NCI-H69 (cell line): ENCODE measurements at places on chromosomes 6 and 20.
A peak's percentile ranks its signal among the peaks of the same experiment; 100 is the strongest.

GRCh38 chr6:81413306-81413705 lies 339.2 kb downstream of the TENT5A start:
- no peak for DNase-seq

DNA sequence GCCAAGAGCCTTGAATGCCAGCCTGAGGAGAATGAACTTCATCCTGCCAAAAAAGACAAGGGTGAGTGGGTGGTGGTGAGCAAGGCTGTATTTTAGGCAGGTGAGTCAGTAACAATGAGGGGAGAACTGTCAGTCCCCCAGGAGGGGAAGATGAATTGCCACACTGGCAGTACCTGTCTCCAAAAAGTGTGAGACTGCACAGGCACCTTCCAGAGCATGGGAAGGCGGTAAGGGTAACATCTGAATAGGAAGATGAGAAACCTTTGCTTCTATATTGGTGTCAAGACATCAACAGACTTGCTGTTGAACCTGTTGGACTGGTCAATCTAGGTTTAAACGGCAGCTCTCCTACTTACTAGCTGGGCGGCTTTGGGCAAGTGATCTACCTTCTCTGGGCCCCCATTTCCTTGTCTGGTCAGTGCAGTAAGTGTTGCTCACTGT lies 30.9 kb downstream of the STK35 start:
- no peak for DNase-seq

- no peak for DNase-seq
These were observed 18.8 kb upstream of the CNR1 start for GRCh38 chr6:88184921-88185320.

DNA sequence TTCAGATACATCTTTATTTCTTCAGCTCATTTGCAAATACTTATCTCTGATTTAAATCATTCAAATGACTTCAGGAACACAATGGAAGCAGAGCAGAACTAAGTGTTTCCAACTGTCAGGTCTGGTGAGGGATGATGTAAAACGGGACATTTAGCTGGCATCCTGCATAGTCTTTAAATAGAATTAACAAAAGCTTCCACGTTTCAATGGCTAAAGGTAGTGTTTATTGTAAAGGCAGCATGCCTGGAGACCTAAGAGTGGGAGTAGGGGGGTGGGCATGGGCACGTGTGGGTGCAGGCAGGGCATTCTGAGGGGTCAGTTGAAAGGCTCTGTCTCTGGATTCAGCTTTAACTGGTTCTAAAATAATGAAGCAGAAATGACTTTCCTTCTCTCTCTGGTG lies 174.9 kb downstream of the PLCB1 start:
- DNase-seq, result peak; percentile 80

DNA sequence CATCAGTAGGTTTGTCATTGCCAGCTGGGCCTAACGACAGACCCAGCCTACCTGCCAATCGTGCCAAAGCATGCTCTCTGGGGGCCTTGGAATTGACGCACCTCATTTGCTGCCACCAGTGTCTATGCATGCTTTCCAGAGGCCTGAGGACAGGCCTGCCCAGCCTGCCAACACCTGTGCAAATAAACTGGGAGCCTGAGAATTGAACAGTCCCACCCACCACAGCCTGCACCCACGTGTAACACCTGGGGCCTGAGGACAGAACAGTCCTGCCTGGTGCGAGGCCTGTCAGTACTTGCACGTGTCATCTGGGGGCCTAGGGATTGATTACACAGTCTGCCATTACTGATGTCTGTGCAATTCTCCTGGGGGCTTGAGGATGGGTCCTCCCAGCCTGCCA lies 6.2 kb upstream of the RNF217 start:
- DNase-seq, result peak; percentile 99

DNA sequence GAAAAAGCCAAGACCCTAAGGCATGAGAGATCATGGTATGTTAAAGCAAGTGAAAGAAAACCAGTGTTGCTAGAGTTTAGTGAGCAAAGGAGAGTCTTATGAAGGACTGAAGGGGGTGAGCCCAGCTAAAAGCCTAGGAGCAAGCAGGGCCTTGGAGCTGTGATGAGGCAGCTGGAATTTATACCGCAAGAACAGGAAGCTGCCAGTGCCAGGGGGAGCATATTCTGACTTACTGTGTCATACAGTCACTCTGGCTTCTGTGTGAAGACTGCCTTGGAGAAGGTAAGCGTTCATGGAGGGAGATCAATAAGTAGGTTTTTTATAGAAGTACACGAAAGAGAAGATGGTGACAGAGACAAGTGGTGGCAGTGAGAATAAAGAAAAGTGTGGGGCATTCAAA lies 308.9 kb upstream of the THEMIS start:
- peak; percentile 43 for DNase-seq

DNA sequence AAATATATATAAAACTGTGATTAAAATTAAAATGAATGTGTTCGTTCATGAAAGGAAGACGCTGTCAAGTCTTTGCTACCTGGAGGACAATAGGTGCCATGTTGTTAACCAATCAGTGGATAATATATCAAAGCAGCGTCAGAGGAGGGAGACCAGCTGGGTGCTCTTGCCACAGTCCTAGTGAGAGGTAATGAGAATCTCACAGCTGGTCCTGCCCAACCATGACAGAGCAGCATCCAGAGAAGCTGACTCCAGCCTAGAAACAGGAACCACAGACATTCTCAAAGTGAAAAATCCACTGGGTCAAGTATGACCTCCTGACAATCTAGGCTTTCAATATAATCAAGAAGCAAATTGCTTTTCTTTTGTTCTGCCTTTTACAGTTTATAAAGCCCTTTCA lies 94.5 kb upstream of the LRFN2 start:
- DNase-seq, result peak; percentile 30

GRCh38 chr6:144515761-144516160 lies 230.6 kb downstream of the UTRN start:
- no peak for DNase-seq

GRCh38 chr6:16644540-16645250 lies 116.6 kb downstream of the ATXN1 start:
- DNase-seq, result no peak

- DNase-seq, result no peak
These were observed 17.3 kb downstream of the ERGIC3 start for GRCh38 chr20:35559042-35559693.

DNA sequence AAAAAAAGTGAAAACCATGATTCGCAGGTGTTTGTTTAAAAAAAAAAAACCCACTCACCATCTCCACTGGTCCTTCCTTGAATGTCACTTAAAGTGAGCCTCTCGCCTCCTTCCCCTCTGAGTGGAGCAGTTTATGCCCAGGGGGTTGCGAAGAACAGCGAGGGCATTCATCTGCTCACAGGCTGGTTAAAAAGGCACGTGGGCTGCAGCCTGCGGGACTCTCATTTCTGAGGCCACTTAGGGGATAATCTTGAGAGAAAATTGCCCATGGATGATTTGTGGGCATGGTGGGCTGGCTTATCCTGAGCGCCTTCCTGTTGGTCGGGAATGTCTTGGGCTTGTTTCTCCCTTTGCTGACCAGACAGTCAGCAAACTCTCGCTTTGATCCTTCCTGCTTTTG lies 18.9 kb downstream of the BCAS4 start:
- no peak for DNase-seq

DNA sequence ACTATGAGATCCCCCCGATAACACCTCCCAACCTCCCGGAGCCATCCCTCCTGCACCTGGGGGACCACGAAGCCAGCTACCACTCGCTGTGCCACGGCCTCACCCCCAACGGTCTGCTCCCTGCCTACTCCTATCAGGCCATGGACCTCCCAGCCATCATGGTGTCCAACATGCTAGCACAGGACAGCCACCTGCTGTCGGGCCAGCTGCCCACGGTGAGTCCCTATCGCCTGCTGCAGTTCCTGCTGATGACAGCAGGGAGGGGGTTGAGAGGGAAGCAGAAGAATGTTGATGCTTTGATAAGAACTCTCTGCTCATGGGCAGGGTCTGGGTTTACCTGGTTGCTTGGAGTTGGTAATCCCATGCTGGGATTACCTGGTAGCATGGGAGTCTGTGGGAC lies 91.9 kb downstream of the TOX2 start:
- no peak for DNase-seq

GRCh38 chr6:158439255-158439654 lies 120.6 kb upstream of the TMEM181 start:
- DNase-seq, result no peak

DNA sequence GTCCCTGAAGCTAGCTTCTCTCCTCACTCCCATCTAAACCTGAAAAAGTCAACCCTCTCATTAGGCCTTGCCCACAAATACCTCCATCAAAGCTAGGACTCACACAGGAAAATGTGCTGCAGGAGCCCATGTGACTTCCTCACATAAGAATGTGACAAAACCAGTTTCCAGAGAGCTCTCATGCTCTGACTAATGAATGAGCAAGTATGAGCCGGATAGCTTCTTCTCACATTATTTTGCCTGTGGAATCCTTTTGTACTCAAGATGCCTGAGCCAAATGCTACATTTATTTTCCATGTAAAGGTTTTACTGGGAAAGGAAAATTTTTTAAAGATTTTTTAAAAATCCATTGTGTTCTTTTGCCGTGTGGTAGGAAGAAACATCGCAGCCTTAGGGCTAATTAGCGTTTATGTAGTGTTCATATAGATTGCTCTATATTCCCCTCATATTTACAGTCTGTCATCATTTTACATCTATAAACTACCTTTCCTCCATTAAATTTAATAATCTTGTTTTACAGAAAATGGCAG lies 68.6 kb upstream of the CCN6 start:
- DNase-seq, result no peak

DNA sequence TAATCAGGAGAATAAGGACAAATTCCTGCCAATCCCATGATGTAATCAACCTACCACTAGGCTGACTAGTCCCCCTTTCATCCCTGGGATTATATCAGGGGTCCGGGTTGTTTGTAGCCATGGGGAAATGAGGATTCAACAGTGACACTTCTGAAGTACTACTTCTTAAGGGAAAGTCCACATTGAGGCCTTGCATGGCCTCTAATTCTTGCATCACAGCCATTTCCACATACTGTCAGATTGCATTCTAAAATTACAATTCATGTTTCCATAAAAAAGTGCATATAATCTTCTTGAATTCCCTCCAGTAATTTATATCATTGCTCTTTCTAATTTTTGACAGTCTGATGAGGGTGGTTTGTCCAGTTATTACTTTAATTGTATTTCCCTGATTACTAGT lies 184.2 kb downstream of the PHF3 start:
- DNase-seq, result no peak

DNA sequence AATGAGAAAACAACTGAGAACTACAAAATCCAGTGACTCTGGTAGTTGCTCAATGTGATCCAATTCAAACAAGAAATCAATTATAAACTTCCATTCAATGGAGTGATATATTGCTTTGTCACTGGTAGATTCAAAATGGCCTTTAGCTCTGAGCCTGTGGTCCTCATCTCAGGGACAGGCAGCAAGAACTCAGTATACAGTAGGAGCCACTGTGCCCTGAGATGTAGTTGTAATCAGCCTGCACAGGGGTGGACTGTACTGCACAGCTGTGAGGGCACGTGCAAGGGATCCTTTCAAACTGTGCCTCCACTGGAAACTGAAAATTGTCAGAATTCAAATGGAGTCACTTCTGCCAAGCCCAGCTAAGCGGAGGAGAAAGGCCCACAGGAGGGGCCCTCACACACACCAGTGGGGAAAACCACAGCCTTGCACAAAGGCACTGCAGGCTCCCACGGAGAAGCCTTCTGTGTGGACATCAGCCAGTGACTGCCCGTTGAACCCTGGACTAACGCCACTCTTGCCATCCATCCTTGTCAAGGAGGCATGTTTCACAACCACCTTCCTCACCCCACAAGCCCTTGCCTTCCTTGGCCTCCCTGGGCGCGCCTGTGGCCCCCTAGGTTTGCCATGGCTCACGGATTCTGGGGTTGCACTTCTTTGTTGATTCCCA lies 186.7 kb downstream of the SMOC2 start:
- DNase-seq, result no peak

DNA sequence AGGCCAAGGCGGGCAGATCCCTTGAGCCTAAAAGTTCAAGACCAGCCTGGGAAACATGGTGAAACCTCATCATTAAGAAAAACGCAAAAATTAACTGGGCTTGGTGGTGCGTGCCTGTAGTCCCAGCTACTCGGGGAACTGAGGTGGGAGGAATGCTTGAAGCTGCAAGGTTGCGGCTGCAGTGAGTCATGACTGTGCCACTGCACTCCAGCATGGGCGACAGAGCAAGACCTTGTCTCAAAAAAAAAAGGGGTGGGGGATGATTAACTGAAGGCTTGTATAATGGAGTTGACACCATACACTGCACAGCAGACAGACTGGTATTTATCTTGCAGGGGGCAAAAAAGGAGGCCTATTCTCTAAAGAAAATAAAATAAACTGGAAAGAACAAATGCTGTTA lies 27.7 kb downstream of the SRPK1 start:
- DNase-seq, result no peak

DNA sequence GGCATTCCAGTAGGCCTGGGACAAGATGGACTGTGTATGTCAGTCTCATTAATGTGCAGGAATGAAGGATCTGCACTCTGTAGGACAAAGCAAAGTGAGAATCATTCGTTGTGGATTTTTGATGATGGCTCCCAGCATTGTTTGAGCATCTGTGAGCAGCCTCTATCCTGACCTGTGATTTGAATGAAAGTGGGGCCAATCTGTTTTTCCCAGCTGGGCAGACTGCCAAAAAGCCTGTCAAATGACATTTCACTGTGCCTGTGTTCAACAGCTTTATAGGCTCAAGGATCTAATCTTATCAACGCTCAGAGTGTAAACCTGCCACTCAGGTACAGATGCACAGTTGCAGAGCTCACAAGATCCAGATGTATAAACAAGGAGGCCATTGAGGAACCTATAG lies 86.7 kb upstream of the SYNDIG1 start:
- DNase-seq, result peak; percentile 65

- no peak for DNase-seq
These were observed 36.9 kb downstream of the APCDD1L start for GRCh38 chr20:58478141-58478805.

GRCh38 chr20:58137236-58137635 lies 91.2 kb downstream of the ANKRD60 start:
- DNase-seq, result no peak

DNA sequence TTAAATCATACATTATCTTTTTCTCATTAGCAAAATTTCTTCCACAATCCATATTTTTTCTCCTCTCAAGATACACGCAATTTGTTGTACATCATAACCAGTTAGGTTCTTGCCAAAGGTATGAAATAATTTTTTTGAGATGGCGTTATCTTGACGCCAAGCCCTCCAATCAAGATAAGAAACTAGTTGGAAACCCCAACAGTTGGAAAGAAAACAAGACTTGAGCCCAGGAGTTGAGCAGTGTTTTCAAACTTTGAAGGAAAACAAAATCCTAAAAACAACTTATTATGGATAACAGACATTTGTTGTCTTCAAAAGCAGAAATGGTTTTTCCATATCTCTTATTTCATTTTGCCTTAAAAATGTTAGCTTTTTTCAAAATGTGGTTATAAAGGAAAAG lies 184.8 kb downstream of the SLC24A3 start:
- no peak for DNase-seq

DNA sequence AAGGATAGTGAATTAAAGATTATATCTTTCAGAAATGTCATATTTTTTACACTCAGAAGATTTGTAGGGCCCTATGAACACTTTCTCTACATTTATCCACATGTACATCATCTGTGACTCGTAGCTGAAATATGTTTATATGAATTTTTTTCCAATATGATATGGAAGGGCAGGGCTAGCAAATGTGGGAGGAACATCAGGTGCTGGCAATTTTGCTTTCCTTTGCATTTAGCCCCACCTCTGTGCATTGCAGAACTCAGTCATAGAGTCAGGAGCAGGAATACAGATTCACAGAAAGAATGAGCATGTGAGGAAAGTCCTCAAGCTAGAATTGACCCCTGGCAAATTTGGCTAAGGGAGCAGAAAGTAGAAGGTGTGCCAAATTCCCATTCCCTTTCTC lies 129.9 kb downstream of the CRYBG1 start:
- DNase-seq, result no peak
